Right cardiac atrium (tissue), 5 donors: ENCODE measurements at places on chromosomes 16 and 17.

DNA sequence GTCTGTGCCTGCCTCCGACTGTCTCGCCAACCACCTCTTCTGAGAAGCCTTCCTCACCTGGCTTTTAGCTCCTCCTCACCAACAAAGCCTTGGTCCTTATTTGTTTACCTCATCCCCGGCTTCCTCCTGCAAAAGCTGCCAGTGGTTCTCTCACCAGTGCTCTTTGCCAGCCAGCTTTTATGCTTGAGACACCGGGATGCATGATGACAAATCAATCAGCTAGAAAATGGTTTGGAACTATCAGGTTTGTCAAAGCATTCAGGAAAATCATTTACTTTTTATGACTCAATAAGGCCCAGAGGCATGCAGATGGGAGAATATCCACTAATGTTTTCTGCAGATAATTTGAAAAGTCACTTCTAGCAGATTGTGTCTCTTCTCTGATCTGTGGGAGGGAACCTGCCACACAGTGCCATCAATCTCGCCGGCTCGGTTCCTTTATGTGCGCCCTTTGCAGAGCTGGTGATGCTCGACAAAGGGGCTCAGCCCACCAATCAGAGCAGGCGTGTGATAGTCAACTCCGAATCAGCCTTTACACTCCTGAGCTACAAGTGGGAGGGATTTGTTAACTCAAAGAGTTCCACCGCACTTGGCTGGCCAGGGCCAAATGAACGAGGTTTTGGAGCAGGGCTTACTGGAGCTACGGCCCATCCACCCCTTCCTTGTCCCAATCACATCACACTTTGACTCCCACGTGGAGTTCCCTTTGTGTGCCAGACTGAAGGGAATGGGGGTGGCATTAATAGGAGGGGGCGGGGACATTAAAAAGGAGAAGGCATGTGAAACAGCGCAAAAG is 85.8 kb downstream of the MRC2 start:
- no peak for DNase-seq

GRCh38 chr16:88561485-88562359 is 8.5 kb upstream of the ZC3H18 start:
- DNase-seq = no peak

DNA sequence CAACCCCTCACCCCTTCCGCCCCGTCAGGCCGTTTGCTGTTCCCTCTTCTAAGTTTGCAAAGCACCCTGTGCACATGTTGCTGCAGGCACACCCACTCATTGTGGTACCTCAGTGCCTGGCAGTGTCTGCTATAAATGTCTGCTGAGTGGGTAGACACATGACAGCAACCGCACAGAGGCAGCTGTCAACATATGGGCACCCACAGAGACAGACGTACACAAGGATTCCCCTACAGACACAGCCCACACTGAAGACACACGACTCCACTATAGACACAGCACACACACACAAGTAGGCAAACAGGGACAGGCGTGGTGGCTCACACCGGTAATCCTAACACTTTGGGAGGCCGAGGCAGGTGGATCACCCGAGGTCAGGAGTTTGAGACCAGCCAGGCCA is 17.8 kb upstream of the CRK start:
- DNase-seq = no peak

GRCh38 chr17:75594499-75595283 is 7.1 kb downstream of the MYO15B start:
- peak; percentile 43 for DNase-seq

DNA sequence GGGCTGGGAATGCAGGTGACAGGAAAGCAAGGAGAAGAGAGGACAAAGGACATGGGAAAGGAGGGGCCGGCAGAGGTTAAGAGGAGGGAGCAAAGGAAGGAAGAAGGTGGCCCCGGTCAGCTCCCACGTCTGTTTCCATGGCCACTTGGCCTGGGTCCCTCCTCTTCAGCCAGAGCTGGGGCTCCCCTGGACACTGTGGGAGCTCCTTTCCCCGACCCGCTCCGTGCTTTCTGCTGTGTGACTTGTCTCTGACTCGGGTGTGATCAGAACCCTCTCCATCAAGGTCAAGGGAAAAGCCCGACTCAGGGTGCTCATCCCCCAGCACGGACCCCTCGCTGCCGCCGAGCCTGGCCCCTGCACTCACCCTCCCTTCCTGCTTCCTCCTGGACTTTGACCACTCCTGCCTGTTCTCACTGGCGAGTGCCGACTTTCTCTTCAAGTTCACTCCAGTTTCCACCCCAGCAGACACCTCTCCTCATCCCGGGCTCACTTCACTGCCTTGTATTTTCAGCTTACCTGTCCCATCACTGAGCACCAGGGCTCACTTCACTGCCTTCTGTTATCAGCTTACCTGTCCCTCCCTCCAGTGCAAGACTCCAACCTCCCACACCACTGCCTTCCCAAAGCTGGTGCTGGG is 61.2 kb downstream of the MEAK7 start:
- DNase-seq = no peak

GRCh38 chr17:60887614-60888028 is 210.0 kb downstream of the BCAS3 start:
- DNase-seq = no peak

GRCh38 chr17:64174686-64175456 is 44.9 kb upstream of the ERN1 start:
- no peak for DNase-seq

DNA sequence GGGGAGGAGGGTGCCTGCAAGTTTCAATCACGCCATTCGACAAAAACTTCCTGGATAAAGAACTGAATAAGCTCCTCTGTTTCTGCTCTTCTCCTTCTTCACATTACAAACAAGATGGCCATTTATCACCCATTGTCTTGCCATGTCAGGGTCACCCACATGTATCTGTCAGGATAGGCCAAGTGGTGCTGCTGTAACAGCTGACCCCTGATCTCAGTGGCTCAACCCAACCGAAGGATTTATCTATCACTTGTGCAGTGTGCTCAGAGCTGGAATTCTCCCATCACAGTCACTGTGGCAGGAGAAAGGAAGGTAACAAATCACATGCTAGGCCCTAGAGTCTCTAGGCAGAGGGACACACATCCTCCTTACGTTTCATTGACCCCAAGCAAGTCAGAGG is 210.0 kb upstream of the CDH5 start:
- no peak for DNase-seq
